Prostate gland (tissue), 2 donors: ENCODE measurements at places on chromosomes 12 and 14.

GRCh38 chr12:24664161-24664880 lies 284.6 kb downstream of the BCAT1 start:
- DNase-seq: no peak
- no peaks in the 10 kb centered on the region for H3K36me3 ChIP-seq
- H3K4me1 ChIP-seq: no peaks in the 10 kb centered on the region
- no peak overlapping the region for H3K27ac ChIP-seq

DNA sequence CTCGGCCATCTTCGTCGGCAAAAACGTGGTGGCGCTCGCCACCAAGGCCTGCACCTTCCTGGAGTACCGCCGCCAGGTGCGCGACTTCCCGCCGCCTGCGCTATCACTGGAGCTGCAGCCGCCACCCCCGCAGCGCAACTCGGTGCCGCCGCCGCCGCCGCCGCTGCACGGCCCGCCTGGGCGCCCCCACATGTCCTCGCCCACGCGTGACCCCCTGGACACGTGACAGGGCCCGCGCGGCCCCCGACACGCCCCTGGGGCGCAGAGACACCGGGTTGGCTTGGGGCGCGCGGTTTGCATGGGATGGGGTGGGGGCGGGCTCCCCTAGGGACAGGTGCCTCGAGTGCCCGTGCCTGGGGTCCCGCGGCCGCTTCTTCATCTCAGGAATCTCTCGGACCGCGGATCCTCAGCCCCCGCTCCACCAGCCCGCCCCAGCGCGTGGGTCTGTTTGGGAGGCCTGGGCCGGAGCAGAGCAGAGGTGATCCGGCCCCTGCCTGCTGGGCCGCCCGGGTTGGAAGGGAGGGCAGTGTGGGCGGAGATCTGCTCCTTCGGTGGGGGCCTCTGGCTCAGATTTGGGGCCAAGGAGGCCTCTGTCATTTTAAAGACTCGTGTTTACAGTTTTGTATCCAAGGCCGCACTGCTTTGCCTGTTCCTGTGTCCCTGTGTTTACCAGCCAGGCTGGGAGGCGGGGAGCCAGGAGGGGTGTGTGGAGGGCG lies 3.3 kb downstream of the TMEM121 start:
- peaks cover 22% of the 10 kb centered on the region for H3K4me1 ChIP-seq
- peak overlapping the region; percentile 22 for H3K27ac ChIP-seq
- H3K4me3 ChIP-seq: no peak overlapping the region
- H3K27me3 ChIP-seq: no peaks in the 10 kb centered on the region
- no peaks in the 10 kb centered on the region for H3K36me3 ChIP-seq
- DNase-seq: no peak

DNA sequence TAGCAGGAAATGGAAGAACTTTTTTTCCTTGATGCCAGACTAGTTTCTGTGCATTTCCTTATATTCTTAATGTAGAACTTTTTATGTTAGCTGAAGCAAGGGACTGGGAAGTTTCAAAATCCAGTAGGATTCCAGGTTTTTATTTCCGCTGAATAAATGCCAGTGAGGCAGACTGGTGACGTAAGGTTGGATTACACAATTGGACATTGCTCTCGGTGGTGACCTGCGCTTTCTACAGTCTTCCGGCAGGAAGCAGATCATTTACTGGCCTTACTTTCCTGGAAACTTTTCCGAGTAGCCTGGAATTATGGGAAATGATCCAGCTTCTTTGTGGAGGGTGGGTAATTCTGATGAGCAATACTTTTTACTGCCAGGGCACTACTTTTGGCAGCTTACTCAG lies 3.6 kb downstream of the IFT43 start:
- no peaks in the 10 kb centered on the region for H3K27me3 ChIP-seq
- no peaks in the 10 kb centered on the region for H3K36me3 ChIP-seq
- peaks cover 1% of the 10 kb centered on the region for H3K4me1 ChIP-seq
- no peak overlapping the region for H3K4me3 ChIP-seq
- H3K27ac ChIP-seq: no peak overlapping the region

- no peak overlapping the region for H3K27ac ChIP-seq
- H3K36me3 ChIP-seq: no peaks in the 10 kb centered on the region
- H3K4me1 ChIP-seq: no peaks in the 10 kb centered on the region
- no peak for DNase-seq
Measured at GRCh38 chr12:1421091-1421846, 173.1 kb downstream of the FBXL14 start.

DNA sequence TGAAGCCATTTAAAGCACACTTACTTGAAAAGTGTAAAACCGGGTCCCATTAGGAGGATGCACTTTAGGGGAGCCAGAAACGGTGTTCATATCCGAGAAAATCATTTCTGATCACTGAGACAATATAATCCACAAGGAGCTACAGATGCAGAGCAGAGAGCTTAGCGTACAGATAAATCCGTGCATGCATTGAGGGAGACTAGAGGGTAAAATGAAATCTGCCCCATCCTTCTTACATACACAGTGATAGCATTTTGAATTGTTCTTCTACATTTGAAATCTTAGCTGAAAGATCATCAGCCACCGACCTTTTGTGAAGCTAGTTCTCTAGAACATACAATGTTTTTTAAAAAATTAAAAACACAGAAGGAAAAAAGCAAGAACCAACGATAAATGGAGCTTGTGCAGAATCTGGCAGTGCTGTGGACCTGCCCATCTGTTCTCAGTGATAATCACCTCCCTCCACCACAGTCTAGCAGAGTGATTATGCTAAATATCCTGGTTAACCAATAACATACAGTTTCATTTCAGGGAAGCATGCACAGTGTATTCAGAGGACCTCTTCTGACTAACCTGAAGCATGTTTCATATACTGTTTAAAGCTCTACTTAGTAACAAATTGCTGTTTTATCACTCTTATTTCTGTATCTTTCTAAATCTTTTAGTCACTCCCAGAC lies 161.1 kb downstream of the PPFIA2 start:
- DNase-seq: no peak
- no peaks in the 10 kb centered on the region for H3K36me3 ChIP-seq
- no peak overlapping the region for H3K4me3 ChIP-seq
- no peaks in the 10 kb centered on the region for H3K4me1 ChIP-seq

- no peaks in the 10 kb centered on the region for H3K27me3 ChIP-seq
- H3K27ac ChIP-seq: no peak overlapping the region
- H3K4me3 ChIP-seq: no peak overlapping the region
- no peaks in the 10 kb centered on the region for H3K4me1 ChIP-seq
- no peak for DNase-seq
- peaks cover 7% of the 10 kb centered on the region for H3K36me3 ChIP-seq
Measured at GRCh38 chr14:45038865-45039264, 45.1 kb upstream of the PRPF39 start.

- no peaks in the 10 kb centered on the region for H3K4me1 ChIP-seq
- H3K4me3 ChIP-seq: no peak overlapping the region
- no peak for DNase-seq
- H3K36me3 ChIP-seq: no peaks in the 10 kb centered on the region
Measured at GRCh38 chr12:13203034-13203922, 6.8 kb downstream of the EMP1 start.

DNA sequence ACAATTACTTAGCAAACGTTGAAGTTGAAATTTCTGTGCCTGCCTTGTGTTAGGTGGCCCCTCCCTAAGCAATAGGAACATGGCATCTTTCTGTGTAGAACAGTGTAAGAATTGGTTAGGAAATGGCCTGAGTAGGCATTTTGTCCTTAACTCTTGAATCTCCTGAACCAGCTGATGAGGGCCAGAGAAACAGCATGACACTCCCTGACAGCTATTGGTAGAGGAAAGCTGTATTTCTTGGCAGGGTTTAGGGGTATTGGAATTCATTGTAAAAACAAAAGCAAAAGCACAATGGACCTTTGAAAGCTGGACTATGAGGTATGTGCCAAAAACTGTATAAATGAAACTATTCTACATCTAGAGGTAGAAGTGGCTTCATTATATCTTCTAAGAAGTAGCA lies 40.6 kb upstream of the LRTM2 start:
- no peaks in the 10 kb centered on the region for H3K27me3 ChIP-seq
- H3K4me3 ChIP-seq: no peak overlapping the region
- H3K4me1 ChIP-seq: no peaks in the 10 kb centered on the region
- H3K36me3 ChIP-seq: no peaks in the 10 kb centered on the region

DNA sequence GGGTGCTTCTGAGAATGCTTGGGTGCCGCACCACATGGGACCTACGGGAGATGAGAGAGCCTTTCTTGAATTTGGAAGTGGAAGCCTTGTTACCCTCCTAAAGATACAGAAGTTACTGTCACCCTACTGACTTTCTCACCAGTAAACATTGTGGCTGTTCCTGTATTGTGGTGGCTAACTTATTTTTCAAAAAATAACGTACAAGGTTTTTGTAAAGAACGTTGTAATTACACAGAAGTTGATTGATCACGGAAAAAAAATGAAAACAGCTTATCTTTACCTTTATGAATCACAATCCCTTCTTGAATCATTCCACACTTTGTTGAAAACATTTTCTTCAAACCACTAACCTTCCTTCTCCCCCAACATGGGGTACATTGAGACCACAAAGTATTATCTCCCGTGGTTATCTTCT lies 22.0 kb upstream of the PPFIBP1 start:
- no peaks in the 10 kb centered on the region for H3K27me3 ChIP-seq
- no peak overlapping the region for H3K27ac ChIP-seq
- no peak for DNase-seq
- no peaks in the 10 kb centered on the region for H3K4me1 ChIP-seq

- no peak overlapping the region for H3K4me3 ChIP-seq
- H3K27me3 ChIP-seq: no peaks in the 10 kb centered on the region
- H3K4me1 ChIP-seq: no peaks in the 10 kb centered on the region
- DNase-seq: peak; percentile 21
- no peaks in the 10 kb centered on the region for H3K36me3 ChIP-seq
Measured at GRCh38 chr12:104677441-104678089, 220.8 kb downstream of the CHST11 start.

GRCh38 chr14:72634691-72635616 lies 258.9 kb downstream of the DPF3 start:
- no peaks in the 10 kb centered on the region for H3K27me3 ChIP-seq
- H3K4me1 ChIP-seq: no peaks in the 10 kb centered on the region
- no peak for DNase-seq
- no peak overlapping the region for H3K27ac ChIP-seq
- H3K36me3 ChIP-seq: no peaks in the 10 kb centered on the region

GRCh38 chr12:52053536-52054209 lies 2.4 kb downstream of the NR4A1 start:
- peaks cover 31% of the 10 kb centered on the region for H3K4me1 ChIP-seq
- DNase-seq: no peak
- peaks cover 6% of the 10 kb centered on the region for H3K36me3 ChIP-seq

DNA sequence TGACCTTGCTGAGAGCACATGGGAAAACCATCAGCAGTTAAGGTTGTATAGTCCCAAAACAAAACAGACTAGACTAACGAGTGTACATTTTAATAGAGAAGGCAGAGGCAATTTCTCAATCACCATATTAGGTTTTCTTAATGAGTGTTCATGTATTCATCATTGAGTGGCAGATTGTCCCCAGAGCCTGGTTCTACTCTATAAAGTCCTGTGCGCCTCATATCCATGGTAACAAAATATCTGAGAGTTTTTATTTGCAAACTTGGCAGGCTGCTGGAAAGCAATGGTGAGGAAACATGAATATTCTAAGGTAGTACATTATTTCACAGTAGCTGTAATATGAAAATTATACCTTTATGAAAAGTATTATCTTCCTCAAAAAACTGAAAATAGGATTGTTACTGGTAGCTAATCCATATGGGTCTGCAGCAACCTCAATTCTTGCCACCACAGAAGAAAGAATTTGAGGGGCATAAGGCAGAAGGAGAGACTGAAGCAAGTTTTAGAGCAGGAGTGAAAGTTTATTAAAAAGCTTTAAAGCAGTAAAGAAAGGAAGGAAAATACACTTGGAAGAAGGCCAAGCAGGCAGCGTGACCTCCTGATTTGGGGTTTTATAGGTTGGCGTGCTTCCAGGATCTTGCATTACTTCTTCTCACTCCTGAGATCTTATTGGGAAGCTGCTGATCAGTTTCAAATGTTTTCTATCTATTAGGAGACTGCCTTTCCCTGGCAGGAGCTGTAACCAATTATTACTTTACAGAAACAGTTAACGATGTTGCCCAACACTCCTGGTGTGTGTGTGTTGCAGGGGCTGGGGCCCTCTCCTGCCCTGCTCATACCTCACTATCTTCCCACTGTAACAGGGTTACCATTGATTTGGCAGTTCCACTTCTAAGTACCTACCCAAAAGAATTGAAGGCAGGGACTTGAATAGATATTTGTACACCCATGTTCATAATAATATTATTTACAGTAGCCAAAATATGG lies 154.0 kb upstream of the NUDT4 start:
- no peak overlapping the region for H3K4me3 ChIP-seq
- no peaks in the 10 kb centered on the region for H3K36me3 ChIP-seq
- no peaks in the 10 kb centered on the region for H3K27me3 ChIP-seq
- H3K27ac ChIP-seq: no peak overlapping the region

DNA sequence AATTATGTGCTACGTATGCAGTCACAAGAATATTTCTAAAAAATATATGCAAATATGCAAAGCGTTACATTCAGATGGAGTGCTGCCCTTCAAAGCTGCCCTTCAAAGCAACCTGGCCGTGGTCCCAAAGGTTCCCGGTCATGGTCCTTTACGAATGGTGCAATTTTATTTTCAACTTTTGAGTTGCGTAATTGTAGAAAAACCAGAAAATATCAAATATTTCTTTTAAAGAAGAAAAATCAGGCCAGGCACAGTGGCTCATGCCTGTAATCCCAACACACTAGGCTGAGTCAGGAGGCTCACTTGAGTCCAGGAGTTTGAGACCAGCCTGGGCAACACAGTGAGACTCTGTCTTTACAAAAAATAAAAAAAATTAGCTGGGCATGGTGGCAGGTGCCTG lies 21.4 kb downstream of the CLSTN3 start:
- H3K27me3 ChIP-seq: no peaks in the 10 kb centered on the region
- no peak for DNase-seq
- peaks cover 2% of the 10 kb centered on the region for H3K36me3 ChIP-seq
- no peak overlapping the region for H3K4me3 ChIP-seq

DNA sequence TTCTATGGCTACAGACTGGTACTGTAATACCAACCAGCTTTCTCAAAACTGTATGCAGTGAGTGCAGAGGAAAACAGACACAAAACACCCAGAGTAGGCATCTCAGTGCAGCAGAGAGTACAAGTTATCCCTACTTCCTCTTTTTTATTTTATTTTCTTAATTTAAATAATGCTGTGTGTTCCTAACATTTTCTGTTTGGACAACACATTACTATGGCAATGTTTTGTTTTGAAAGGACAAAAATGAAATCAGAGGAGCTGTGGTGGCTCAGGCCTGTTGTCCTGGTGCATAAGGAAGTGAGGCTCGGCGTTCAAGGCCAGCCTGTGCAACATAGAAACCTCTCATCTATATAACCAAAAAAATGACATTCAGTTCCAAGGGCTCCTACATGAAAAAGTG lies 33.7 kb upstream of the SELPLG start:
- no peak overlapping the region for H3K27ac ChIP-seq
- H3K36me3 ChIP-seq: no peaks in the 10 kb centered on the region

DNA sequence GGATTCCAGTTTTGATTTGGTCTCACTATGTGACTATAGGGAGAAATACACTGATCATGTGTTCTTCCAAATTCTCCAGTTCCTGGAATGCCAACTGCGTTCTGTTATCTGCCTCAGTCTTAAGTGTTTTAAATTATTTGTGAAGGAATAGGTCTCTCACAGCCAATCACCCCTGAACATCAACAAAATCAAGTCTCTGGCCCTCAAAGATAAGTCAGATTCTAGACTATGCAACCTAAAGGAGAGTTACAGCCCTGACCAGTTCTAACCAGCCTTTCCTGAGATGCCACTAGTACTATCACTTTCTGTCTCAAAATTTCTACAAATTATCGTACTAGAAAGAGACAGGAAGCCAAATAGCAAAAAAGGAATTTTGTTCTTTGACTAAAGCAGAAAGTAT lies 22.3 kb downstream of the ZFC3H1 start:
- no peak overlapping the region for H3K4me3 ChIP-seq
- no peaks in the 10 kb centered on the region for H3K36me3 ChIP-seq
- H3K27me3 ChIP-seq: no peaks in the 10 kb centered on the region

- H3K36me3 ChIP-seq: no peaks in the 10 kb centered on the region
- no peaks in the 10 kb centered on the region for H3K27me3 ChIP-seq
- H3K4me1 ChIP-seq: no peaks in the 10 kb centered on the region
- no peak overlapping the region for H3K27ac ChIP-seq
Measured at GRCh38 chr14:96663076-96663475, 134.1 kb upstream of the VRK1 start.
